ENCODE measurements at places on chromosomes 16 and 17.

GRCh38 chr17:35738519-35739133 lies 7.2 kb downstream of the RASL10B start:
- no peak for DNase-seq

DNA sequence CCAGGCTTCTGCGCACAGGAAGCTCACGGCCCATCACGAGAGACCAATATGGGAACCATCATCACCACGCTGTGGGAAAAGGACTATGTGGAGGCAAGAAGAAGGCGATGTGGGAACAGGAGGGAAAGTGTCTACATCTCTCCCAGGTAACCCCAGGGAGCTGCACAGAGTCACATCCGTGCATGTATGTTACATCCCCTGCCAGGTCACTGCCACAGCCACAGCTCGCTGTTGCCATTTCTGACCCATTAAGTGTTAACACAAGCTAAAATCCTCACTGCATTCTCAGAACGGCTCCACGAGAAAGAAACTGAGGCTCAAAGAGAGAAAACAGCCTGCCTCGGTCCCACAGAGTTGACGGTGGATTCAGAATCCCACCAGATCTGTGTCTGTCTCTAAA lies 319.1 kb downstream of the FOXL1 start:
- no peak for DNase-seq

- DNase-seq = no peak
Measured at GRCh38 chr16:50252874-50253513, 13.4 kb upstream of the ADCY7 start.

DNA sequence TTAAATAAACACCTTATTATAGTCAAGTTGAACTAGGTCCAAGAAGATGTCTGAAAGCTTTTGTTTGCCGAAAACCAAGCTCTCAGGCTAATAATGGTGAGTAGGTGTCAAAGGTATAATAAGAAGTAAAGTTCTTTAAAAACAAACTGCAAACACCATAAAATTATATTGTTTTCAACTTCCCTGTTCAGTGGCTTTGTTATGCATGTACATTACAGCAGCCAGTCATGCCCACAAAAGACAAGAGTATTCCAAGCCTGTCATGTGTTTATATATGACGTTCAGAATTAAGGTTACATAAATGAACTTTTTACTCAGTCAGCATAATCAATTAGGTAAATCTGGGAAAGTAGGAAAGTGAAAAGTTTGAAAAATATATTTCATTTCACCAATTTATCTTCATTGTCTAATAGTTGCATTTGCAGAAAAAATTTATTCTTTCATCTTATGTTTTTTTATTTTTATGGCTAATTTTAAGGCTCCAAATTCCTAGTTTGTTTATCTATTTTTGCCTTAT lies 928.7 kb upstream of the SOX9 start:
- DNase-seq = no peak

DNA sequence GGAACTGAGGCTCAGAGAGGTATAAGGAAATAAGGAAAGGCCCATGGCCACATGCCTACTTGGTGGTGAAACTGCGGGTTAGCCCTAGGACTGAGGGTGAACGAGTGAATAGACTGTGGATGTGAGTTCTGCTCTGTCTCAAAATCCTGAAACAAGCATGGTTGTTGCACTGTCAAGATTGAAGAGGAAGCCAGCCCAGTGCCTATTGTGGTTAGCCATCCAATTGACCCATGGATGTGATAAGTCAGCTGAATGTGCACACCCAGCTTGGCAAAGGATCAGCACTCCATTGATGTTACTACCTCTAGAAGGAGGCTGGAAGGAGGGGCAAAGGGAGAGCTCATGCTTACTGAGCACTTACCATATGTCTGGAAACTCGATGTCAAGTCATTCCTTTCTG lies 4.5 kb downstream of the TMEM114 start:
- DNase-seq = no peak

- DNase-seq = peak; percentile 83
Measured at GRCh38 chr16:89360760-89361435, 129.5 kb downstream of the ANKRD11 start.

- DNase-seq = no peak
Measured at GRCh38 chr16:88929091-88929445, 47.9 kb downstream of the CBFA2T3 start.

GRCh38 chr16:31476303-31477219 lies 4.6 kb downstream of the TGFB1I1 start:
- DNase-seq = peak; percentile 88

- no peak for DNase-seq
Measured at GRCh38 chr17:973053-973452, 6.5 kb downstream of the NXN start.

DNA sequence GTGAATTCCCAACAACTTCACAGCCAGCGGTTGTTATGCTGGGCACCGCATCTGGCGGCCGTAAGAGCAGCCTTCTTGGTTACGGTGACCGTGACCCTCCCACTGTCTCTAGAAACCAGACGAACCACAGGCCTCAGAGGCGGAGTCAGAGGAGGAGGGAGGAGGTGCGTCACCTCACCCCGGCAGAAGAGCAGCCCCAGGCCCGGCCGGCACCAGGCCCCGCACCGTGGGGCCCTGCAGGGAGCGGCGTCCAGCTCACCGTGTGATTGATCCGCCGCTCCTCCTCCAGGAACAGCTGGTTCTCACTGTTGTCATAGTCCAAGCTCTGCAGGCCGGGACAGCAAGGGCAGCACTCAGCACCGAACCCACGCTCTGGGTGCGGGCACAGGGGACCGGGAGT lies 13.7 kb downstream of the CLCN7 start:
- no peak for DNase-seq

GRCh38 chr16:23676924-23677480 lies 1.7 kb upstream of the PLK1 start:
- no peak for DNase-seq

GRCh38 chr16:88886845-88887521 lies 20.5 kb upstream of the PABPN1L start:
- no peak for DNase-seq

- DNase-seq = peak; percentile 77
Measured at GRCh38 chr17:43846221-43846712, 709 bp upstream of the CD300LG start.

DNA sequence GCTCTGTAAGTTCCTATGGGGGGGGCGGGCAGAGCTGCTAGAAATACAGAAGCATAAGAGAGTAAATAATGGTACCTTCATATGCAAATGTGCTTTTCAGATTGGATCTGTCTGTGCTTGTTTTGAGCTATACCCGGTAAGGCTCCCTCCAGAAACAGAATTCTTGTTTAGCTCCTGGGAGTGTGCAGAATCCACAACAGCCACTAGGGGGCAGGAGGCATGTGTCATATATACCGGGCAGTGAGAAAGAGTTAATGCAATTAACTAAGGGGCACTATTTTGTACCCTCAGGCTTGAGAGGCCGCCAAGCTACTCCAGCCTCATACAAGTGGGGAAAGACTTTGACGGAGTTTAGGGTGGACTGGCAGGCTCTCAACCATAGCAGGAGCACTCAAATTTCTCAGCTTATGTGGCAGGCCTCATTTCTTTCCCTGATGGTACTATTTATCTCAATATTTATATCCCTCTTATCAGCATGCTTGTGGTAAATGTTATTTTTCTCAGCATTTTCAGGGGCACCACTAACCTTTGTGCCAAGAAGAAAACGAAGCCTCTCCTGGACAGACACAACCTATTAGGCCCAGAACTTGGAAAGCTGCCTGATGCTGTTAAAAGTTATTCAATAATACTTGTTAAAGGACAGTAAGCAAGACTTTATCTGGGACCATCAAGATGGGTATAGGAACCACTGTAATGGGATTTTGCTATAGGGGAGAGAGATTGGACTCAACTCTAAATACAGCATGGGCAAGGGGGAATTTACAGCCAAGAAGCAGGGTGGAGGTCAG lies 10.7 kb upstream of the CENPV start:
- DNase-seq = peak; percentile 75

DNA sequence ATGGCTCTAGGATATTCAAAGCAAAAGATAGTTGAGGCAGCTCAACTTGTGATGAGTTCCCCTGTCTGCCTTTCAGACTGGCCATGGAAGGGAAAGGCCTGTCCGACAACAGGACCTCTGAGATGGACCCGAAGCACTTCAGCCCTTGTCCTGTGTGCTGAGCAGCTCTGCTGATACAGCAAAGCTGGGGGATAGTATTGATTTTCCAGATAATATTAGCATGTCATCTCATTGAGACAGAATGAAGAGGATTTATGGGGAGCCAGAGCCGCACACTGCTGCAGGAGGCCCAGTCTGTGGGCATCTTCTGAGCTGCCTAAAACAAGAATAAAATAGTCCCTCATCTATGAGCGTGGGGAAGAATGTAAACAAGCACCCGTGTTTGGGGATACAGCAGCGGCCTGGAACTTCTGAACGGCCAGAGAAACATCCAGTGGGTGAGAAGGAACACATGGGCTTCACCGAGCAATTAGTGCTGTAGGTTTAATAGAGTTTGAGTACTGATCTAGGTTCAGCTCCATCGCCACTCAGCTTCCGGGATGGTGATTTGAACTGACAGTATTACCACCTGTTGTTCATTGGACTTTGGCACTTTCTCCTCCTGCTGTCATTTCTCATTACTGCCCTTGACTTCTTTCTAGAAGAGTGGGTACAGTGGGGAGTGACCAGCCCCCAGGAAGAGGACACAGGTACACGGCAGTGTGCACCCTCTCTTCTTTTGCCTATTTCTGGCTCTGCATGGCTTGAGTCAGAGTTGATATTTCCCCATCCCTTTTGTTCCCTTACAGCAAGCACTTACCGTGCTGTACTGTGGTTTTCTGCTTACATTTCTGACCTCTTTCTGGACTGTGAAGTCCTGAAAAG lies 96.5 kb upstream of the TBX2 start:
- DNase-seq = no peak

- no peak for DNase-seq
Measured at GRCh38 chr16:78225919-78226318, 126.5 kb downstream of the WWOX start.

DNA sequence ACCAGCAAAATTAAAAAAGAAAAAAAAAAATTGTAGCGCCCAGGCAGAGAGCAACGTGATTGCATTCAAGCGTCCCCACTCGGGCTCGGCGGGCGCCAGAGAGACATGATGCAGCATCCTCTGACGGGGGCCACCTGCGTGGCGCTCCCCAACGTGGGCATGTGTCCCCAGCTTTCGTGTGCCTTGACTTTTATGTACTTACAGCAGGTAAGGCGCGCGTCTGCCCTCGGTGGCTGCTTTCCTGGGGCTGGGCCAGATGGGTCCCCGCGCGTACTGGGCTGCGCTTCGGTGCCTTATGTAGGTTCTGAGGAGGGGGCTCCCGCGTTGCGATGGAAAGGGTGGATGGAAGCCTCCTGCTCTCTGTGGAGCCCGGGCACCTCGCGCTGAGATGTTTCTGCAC lies 28.4 kb upstream of the RBFOX1 start:
- no peak for DNase-seq

DNA sequence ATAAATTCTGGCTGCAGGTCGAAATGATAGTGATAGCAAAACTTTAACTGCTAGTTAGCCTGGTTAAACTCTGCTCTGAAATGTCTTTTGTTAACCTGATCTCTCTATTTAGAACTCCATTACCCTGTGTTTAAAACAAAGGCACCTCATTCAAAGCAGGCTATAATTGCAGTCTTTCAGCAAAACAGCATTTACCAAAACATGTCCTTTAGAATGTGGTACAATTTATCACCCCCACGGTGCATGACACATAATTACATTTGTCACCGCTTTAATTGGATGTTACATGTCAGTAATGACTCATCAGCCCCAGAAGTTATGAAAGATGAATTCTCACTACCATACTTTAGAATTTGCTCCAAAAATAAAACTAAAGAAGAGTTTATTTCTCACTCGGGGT lies 295.4 kb downstream of the TOX3 start:
- DNase-seq = no peak

GRCh38 chr16:74485916-74486315 lies 64.6 kb upstream of the CLEC18B start:
- no peak for DNase-seq

DNA sequence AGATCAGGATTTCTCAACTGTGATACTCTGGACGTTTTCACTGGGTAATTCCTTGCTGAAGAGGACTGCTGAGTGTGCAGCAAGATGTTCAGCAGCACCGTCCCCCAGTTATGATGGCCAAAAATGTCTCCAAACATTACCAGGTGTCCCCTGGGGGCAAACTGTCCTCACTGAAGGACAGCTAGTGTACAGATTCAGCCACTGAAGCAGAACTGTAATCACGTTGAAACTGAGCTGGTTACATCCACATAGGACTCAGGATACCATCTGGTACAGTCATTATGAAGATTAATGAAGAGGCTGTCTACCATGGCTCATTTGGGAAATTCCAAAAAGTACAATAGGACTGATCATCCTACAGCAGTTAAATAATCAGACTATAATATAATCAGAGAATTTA lies 43.3 kb upstream of the GINS3 start:
- DNase-seq = no peak

GRCh38 chr16:22660441-22661160 lies 149.9 kb downstream of the NPIPB5 start:
- DNase-seq = no peak

GRCh38 chr17:49566668-49567071 lies 9.0 kb upstream of the NXPH3 start:
- no peak for DNase-seq

DNA sequence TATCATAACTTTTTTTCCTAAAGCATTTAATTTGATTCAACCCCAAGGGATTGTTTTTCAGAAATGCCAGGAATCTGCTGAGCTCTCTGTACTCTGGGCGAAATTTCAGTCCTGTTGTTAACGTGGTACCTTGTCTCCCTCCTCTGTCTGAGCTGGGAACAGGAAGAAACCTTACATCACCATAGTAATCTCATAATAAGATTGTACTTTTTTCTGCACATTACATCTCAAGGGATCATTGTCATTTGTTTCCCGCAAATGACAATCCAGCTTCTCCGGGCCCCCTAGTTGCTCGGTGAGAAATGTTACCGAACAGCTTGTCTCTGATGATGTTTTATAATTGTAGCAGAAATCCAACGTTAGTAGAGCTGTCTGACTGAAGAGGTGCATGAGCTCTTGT lies 152.7 kb upstream of the ERCC4 start:
- no peak for DNase-seq

- DNase-seq = peak; percentile 85
Measured at GRCh38 chr17:7237761-7238419, 1.4 kb downstream of the PHF23 start.

DNA sequence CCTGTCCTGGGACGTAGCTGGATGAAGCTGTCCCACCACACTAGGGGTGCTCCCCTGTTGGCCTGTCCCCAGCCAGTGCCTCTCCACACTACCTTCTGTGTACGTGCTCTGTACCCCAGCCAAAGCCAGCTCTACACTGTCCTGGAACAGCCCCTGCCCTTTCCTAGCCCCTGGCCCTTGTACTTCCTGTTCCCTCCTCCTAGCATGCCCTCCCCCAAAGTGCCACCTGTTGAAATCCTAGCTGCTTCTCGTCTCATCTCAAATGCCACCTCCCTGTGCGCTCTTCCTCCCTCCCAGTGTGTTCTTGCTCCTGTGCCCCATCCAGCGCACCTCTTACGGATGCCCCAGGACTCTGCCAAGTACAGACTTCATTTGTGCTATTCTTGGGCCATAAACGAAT lies 33.5 kb downstream of the IRX3 start:
- no peak for DNase-seq

DNA sequence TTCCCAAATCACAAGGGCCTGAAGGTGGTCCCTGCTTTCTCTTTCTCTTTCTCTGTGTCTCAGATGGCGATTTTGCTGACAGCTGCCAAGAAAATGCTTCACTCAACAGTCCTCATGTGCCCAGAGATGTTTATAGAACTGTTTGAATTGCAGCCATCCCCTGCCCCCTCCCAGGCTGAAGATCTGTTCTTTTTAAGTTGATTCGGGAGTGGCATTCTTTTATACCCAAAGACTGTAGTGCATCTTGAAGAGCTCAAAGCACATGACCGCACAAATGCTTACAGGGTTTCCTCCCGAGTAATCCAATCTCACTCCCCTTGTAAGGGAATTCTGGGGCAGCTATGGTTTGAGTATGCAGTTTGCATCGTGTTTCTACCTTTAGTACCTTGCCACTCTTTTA lies 75.7 kb downstream of the SEC14L1 start:
- no peak for DNase-seq

All from stimulated activated CD4-positive, alpha-beta T cell treated with anti-CD3 and anti-CD28 coated beads, Interleukin-1b, Interleukin-23, amount 100 ng/mL, for 48 hours (primary cell).